ENCODE measurements at places on chromosomes 6 and 20. TPM values are rescaled to one million over a fixed set of nuclear protein-coding genes. Genes with fewer than 3 reads are reported as not detected.

The FOXF2 gene
- not detected for total RNA-seq

The MYH7B gene
- total RNA-seq, result 0.08 TPM

The SIM1 gene
- not detected for total RNA-seq

DNA sequence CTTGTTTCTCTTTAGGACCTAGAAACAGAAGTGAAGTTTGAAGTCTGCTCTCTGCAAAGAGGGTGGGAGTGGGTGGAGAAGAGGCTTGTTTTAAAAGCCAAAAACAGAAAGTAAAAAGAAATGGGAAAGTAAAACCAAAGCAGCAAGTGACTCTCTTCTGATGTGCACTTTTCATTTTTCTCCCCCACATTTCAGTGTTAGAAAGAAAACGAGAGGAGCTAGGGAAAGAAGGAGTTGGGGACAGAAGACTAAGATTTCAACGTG lies 1.3 kb downstream of the C6orf141 start:
- no peak for DNase-seq

DNA sequence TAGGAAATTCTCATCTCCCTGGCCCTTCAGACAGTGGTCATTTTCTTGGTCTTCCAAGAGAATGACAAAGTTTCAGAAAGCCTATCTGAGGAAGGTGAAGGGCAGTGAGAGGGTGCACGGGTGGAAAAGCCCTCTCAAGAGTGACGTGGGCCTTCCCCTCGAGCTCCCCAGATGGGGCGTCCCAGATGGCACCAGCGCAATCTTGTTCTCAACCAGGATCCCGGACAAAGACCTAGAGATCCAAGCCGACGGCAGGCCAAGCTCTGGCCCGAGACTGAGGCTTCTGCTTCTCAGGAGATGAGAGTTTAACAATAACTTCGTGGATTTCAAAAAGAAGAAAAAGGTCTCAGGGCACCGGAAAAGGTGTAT lies 797 bp upstream of the ZNF133 start:
- DNase-seq, result no peak

DNA sequence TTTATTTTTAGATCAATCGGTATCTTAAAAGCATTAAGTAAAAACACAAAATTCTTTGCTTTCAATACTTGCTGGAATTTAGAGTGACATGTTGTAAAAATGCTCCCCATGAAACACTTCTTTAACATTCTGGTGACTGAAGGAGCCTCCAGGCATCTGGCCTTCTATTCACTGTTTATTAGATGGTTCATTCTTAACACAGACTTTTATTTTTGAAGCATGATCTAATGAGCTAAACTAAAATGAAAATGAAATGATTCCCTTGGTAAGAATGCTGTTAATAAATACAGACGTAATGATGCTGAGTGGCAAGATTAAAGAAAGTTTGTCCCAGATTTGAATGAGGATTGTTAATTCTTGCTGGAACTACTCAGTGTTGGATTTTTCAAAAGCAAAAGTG lies 698.4 kb downstream of the TENT5A start:
- DNase-seq, result no peak

DNA sequence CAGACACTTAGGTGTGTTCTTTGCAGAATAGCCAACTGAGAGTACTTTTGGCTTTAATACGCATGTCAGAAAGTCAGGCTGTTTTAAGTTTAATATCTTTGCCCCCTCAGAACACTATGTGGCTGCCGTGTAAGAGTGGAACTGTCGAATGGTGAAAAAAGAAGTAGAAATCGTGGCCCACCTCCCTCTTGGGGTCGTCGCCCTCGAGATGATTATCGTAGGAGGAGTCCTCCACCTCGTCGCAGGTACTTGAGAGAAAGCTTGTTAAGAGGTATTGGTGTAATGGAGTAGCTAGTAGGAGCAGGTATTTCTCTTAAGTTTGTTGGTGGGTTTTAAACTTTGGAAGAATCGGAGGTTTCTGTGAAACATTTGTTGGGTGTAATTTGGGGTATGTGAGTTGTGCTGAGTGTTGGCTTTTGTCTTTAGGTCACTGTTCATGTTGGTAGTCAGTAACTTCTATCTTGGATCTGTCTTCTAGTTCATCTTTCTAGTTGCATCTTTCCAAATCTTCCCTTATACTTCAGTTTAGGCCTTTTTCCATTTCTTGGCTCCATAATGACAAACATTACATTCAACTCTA lies 4.7 kb downstream of the SRSF3 start:
- no peak for DNase-seq

DNA sequence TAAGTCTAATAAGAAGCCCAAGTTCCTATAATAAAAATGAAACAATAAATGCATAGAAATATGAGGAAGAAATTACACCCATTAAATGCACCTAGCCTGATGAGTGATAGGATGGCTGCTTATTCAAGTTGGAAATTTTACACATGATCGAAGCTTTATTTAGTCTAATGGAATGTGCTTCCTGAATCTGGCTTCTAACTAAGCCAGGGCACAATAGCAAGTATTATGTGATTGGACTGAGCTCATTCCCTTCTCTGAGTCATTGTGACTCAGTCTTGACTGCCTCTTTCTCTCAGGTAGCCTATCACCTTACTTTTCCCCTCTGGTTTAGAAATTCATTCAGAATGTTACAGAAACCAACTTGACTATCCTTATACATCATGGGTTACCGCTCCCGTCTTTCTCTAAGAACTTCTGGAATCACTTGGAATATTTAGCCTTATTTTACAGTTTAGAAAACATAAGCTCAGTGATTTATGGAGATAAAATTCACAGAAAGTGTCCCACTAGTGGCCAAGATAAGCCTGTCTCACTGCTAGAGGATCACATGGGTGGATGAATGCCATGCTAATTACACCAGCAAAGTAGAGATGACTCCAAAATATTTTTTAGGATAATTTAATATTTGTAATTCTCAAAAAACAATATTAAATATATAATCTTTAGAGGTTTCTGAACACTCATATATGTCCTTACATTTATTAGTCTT lies 505.3 kb upstream of the JAG1 start:
- peak; percentile 87 for DNase-seq
